ENCODE measurements at places on chromosomes 2 and 18.
A peak's percentile ranks its signal among the peaks of the same experiment; 100 is the strongest.

DNA sequence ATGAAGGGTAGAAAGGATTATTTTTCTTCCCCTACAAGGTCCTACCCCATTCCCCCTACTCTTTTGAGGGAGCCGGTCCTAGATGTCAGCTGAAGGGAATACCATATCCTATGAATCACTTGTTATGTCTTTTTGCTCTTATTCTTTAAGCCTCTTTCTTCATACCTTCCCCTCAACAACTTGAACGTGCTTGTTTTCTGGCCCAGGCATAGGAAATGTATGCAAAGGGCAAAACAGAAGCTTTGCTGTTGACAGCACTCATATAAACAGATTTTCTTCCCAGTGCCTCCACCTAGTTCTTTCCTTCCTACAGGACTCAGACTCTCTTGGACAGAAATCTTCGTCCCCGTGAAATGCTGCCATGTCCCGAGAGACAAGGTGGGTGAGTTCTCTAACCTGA is 64.6 kb downstream of the TMEM17 start:
- no peak for DNase-seq

GRCh38 chr2:179277429-179278196 is 13.0 kb upstream of the SESTD1 start:
- DNase-seq: no peak

DNA sequence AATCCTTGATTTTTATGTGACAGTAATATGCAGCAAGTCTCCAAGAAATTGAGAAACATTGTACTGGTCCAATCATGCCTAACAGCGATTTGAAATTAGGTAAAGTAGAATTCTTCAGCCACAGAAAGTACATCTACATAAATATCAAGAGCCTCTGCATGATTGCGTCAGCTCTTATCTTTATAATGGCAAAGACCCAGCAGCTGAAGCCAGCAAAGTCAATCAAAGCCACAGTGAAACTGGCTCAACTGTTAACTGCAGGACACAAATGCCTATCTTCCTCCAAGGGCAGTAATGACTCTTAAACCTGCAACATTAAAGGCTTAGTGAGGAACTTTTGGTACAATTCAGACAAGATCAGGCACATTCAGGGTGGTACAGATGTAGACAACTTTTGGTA is 102.5 kb downstream of the BARD1 start:
- peak; percentile 4 for DNase-seq

DNA sequence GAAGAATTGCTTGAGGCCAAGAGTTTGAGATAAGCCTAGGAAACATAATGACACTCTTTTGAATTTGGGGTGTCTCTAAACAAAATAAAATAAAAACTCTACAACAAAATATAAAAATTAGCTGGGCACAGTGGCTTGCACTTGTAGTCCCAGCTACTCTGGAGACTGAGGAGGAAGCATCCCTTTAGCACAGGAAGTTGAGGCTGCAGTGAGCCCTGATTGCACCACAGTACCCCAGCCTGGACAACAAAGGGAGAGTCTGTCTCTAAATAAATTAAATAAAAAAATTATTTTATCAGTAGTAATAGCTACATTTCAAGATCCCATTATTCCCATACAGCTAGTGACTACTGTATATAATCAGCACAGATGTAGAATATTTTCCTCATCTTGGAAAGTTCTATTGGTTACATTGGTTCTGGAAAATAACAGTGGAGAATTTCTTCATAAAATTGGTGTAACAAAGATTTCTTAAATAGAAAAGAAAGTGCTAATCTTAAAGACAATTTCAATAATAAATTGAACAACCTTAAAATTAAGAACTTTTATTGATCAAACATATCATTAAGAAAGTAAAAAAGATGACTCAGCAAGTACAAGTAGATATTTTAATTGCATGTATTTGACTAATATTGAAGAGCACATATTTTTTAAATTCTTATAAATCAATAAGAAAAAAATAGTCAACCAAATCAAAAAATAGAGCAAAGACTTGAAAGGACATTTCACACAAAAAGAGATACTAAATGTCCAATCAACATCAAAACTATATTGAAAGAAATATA is 90.4 kb upstream of the KYNU start:
- no peak for DNase-seq

GRCh38 chr2:239669181-239669898 is 268.5 kb upstream of the HDAC4 start:
- no peak for DNase-seq

DNA sequence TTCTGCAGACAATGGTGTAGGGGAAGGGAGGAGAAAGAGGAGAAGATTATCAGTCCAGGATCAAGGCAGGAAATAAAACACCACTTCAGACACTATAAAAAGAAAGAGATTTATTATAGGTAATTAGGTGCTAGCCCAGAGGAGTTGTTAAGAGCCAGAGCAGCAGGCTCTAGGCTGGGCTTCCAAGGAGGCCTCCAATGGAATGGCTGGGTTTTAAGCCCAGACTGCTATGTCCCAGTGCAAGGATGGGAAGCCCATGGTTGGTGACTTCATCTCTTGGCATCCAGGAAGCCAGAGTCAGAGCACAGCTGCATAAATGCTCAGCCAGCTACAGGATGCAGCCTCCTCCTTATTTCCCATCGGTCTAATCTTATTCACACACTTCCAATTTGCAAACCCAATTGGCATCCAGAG is 95.6 kb downstream of the LAMA3 start:
- peak; percentile 90 for DNase-seq

- DNase-seq: peak; percentile 69
Measured at GRCh38 chr18:33839452-33840211, 261.6 kb downstream of the ASXL3 start.

- peak; percentile 61 for DNase-seq
Measured at GRCh38 chr2:1769703-1770422, 25.5 kb upstream of the PXDN start.

DNA sequence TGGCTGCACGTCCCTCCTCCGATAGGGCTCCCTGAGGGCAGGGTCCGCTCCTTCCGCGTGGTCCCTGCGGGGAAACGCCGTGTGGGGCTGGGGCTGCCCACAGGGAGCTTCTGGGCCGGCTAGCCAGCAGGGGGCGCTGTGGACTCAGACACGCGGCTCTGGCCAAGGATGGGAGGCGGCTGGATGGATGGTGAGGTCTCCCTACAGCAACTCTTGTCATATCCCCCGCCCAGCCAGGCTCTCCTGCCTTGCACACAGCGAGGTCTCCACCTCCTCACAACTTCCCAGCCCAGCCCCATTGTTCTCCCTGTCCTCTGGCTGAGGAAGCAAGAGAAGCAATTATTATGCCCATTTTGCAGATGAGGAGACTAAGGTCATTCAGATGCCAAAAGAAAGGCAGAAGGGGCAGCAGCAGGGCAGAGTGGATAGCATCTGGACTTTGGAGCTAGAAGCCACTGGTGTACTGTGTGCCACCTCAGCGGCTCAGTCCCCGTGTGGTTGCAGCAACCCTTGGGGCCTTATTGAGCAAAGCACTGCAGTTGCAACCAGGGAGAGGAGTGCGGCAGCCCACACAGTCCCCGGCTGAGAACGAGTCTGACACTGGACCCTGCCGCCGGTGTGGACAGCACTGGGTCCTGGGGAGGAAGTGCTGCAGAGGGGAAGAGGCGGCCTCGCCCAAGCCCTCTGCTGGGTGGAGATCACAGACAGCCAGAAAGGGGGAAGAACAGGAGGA is 99.0 kb downstream of the ZFP36L2 start:
- DNase-seq: peak; percentile 49

GRCh38 chr2:190354003-190354690 is 10.8 kb downstream of the INPP1 start:
- DNase-seq: peak; percentile 38

DNA sequence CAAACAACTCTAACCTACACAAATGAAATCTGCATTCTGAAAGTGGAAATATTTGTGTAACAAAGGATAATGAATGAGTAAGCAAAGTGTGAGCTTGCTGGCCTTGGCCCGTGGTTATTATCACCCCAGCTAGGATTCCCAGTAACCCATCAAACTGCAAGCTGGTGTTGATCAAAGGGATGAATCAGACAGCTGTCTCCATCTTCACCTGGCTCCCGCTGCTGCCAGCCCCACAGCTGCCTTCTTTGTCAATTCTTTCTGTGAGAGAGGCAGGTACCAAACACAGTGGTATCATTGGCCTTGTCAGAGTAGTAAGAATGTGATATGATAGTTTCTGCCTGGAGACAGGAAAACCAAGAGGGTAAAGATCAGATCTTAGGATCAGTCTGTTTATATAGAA is 25.2 kb upstream of the RGPD4 start:
- no peak for DNase-seq

GRCh38 chr2:162300266-162300665 is 18.2 kb downstream of the IFIH1 start:
- DNase-seq: peak; percentile 35

DNA sequence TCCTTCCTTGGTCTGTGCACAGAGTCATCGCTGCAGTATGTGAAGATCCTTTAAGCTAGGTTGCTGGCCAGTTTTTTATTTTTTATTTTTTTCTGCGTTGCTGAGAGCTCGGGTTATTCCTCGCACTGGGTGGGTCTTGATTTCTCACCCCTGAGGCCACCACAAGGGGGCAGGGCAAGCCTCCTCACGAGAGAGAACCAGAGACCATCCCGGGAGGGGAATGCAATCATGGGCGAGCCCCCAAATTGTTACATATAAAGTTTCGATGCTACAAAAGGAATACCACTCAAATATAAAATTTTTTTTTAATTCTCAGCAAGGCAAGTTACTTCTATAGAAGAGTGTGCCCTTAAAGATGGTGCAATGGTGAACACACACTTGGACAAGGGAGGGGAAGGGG is 24.9 kb downstream of the HTR2B start:
- DNase-seq: no peak

DNA sequence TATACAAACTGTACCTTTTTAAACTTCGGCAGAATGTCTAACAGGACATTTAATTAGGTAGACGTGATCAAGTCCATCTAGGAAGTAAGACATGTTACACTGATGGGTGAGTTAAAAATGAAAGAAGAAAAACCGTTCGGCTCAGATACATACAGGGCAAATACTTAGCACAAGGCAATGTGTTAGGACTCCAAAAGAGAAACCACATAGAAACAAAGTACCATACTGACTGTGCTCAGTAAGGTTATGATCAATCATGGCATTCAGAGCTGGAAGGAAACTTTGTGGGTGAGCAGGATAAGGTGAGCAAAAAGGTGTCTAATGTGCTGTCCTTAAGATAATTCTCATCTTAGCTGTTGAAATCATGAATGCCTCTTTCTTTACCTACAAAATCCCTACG is 211.9 kb downstream of the STK39 start:
- no peak for DNase-seq

DNA sequence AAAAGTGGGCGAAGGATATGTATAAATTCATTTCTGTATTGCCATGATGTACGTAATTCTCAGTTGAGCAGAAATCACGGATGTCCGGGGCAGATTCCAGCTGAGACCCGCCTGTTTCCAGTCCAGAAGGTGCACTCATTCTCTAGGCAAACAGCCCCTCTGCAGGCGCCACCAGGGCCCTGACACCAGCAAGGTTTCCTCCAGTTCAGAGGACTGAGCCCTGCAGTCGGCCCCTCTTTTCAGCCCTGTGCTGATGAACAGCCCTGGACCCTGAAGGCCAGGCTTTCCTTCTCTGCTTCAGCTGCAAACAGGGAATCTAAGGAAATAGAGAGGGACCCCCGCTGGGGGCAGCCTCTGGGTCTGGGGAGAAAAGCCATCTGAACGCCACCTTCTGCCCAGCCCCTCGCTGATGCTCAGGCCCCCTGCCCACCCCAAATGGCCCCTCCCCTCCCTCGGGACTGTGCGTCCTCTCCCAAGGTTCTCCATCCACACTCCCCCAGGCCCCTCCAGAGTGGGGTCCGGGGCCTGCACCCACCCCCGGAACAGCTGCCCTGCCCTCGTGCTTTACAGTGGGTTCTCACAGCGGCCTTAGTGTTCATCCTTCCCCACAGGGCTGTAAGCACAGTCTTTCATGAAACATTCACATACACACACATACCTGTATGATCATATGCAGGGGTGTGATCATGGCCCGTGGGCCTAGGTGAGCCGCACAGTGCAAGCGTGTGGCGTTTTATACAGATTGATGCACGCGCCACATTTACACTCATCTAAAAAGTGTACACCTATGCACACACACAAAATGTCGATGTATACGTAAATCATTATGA is 12.1 kb downstream of the COPS9 start:
- no peak for DNase-seq

- DNase-seq: peak; percentile 69
Measured at GRCh38 chr2:3476321-3476984, 42.9 kb downstream of the ADI1 start.

DNA sequence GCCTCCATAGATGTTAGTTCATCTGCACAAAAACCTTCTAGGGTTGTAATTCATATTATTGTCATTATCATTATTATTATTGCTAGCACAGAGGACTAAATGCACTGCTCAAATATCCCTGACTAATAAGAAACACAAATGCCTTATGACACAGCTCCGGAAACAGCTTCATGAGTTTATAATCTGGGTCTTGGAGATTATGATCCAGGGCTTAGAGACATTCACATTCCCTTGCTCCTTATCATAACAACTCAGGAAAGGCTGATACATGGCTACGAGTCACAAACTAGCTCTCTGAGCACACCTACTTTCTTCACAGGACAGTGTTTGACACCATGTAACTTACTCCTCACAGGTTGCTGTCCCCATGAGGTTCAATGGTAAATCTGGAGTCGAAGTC is 102.2 kb upstream of the TTC39C start:
- peak; percentile 16 for DNase-seq

- peak; percentile 87 for DNase-seq
Measured at GRCh38 chr2:102514061-102514785, 41.2 kb downstream of the SLC9A4 start.

GRCh38 chr2:36670881-36671595 is 25.5 kb upstream of the VIT start:
- peak; percentile 67 for DNase-seq

GRCh38 chr18:57131782-57132181 is 15.1 kb upstream of the BOD1L2 start:
- no peak for DNase-seq

DNA sequence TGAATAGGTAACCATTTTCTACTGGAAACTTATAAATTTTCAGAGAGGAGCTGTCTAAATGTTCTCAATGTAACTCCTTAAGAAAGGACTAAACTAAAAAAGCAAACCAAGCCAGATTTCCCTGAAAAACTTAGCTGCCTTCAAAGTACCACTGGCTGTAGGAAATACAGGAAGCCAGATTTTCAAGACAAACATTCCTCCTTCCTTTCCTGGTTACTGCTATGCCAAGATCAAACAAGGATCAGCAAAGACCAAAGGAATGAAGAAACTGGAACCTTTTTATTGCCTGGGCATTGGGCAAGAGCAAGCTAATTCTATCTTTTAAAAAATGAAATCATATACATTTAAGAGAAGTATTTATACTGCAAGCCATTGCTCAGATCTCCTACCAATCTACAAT is 212.7 kb downstream of the DYM start:
- DNase-seq: no peak

- DNase-seq: no peak
Measured at GRCh38 chr18:11658989-11659388, 30.1 kb upstream of the GNAL start.

DNA sequence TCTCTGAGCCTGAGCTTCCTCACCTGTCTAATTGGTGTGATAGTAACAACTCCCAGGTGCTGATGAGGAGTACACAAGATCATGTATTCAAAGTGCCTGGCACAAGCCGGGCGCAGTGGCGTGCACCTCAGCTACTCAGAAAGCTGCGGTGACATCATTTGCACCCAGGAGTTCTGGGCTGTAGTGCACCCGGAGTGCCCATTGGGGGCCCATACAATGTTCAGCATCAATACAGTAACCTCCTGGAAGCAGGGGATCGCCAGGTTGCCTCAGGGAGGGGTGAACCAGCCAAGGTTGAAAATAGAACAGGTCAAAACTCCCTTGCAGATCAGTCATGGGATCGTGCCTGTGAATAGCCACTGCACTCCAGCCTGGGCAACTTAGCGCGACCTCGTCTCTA is 11.2 kb upstream of the C1QL2 start:
- DNase-seq: no peak
